Activated naive CD8-positive, alpha-beta T cell treated with anti-CD3 and anti-CD28 coated beads, Interleukin-2, amount 50 U/mL, for 24 hours (primary cell): ENCODE measurements at places on chromosomes 16 and 17.

DNA sequence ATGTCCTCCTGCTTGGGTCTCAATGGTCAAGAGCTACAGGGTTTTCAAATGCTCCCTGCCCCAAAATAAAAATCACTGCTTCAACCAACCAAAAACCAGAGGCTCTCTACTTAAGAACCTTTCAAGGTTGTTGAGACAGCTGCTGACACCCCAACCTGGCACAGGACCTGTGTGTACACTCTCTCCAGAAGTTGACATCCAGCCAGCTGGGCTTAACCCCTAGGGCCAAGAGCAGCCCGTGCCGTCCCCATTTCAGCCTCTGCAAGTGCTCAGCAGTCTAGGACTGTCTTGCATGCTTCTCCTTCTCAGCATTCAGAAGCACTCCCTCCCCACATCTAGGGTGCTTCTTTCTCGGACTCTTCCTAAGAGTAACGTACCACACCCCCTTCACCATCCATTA is 59.0 kb upstream of the TRAP1 start:
- peaks cover 2% of the 10 kb centered on the region for H3K4me1 ChIP-seq
- no peak for DNase-seq
- H3K36me3 ChIP-seq: peaks cover 27% of the 10 kb centered on the region
- H3K27me3 ChIP-seq: no peaks in the 10 kb centered on the region
- H3K4me3 ChIP-seq: no peak overlapping the region

GRCh38 chr16:560701-561412 is 663 bp downstream of the PRR35 start:
- no peak overlapping the region for H3K4me3 ChIP-seq
- H3K27ac ChIP-seq: no peak overlapping the region
- H3K27me3 ChIP-seq: peaks cover 13% of the 10 kb centered on the region

- H3K4me3 ChIP-seq: no peak overlapping the region
- H3K27ac ChIP-seq: no peak overlapping the region
- no peaks in the 10 kb centered on the region for H3K4me1 ChIP-seq
- peaks cover 5% of the 10 kb centered on the region for H3K36me3 ChIP-seq
- no peak for DNase-seq
- H3K27me3 ChIP-seq: peaks cover 12% of the 10 kb centered on the region
Measured at GRCh38 chr17:5809580-5810188, 225.4 kb upstream of the NLRP1 start.

DNA sequence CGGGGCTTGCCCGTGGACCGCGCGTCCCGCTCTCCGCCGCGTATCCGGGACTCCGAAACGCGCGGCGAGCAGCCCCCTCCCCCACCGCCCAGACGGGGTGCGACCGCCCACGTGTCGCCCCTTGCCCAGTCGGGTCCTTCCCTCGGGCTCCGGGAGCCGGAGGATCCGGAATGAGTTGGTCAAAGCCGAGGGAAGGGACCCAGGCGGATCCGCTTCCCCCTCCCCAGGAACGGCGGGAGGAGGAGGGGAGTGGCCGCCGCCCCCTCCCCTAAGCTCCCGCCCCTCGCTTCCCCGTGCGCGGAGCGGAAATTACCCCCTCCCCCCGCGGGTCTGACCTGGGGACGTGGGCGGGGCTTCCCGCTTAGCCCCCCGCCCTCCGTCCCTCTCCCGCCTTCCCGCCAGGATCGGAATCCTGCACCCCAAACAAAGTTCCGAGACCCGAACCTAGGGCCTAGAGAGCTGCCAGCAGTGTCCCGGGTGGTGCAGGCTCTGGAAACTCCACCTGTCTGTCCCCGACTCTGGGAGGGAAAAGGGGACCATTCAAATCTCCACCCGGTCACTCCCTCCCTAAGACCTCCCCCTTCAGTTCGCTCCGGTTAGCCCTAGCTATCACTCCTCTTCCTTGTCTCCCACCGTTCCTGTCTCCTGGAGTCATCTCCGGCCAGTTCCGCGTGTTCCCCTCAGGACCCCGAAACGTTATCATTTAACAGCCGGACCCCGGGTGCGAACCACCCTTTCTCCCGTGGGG is 1.0 kb upstream of the IGF2BP1 start:
- peaks cover 79% of the 10 kb centered on the region for H3K27me3 ChIP-seq
- DNase-seq: peak; percentile 18
- no peaks in the 10 kb centered on the region for H3K36me3 ChIP-seq

DNA sequence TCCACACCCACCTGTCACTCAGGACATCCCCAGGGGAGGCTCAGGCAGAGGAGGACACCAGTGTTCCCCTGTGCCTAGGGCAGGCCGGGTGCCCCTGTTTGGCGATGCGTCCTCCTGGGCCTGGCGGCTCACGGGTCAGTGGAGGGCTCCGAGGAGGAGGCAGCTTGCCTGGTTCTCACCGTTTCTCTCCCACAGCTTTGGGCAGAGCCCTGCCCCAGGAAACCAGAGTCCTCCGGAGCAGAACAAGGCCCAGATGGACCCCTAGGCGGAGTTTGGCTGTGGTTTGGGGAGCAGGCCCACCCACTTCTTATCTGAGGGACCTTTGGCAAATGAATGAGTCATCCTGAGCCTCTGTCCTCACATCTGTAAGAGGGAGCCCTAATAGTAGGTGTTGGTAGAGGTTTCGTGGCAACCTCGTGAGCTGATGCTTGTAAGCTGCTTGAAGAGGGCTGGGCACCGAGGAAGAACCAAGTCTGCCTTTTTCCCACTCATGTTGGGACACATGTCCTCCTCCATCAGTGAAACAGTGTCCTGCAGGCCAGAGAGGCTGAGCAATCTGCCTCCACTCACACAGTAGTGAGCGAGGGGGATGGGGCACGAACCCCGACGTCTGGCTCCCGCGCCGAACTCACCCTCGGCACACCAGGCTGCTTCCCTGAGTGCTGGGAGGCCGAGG is 247.0 kb upstream of the CIBAR2 start:
- H3K36me3 ChIP-seq: no peaks in the 10 kb centered on the region
- H3K27ac ChIP-seq: no peak overlapping the region
- no peak for DNase-seq
- no peak overlapping the region for H3K4me3 ChIP-seq
- H3K27me3 ChIP-seq: peaks cover 6% of the 10 kb centered on the region

- no peak overlapping the region for H3K4me3 ChIP-seq
- no peaks in the 10 kb centered on the region for H3K4me1 ChIP-seq
- peaks cover 5% of the 10 kb centered on the region for H3K27me3 ChIP-seq
- H3K27ac ChIP-seq: no peak overlapping the region
- H3K36me3 ChIP-seq: no peaks in the 10 kb centered on the region
Measured at GRCh38 chr16:55871411-55872038, 3.6 kb downstream of the CES5A start.

DNA sequence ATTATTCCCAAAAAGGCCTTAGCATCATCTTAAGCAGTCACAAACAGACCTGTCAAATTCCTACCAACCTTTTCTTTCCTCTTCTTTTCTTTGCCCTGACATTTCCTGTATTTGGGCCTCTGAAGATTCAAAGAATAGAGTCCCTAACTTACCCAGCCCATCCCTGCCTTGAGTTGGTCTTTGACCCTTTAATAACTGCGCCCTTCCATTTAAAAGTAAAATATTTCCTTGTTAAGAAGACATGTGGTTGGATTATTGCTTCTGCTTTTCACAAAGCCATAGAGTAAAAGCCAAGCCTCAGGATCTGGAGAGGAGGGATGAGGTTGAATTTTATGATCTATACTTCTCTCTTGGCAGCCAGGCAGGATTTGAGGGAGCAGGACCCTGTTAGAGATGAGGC is 13.2 kb upstream of the CCL23 start:
- H3K4me1 ChIP-seq: peaks cover 6% of the 10 kb centered on the region
- H3K27me3 ChIP-seq: peaks cover 27% of the 10 kb centered on the region
- no peak overlapping the region for H3K4me3 ChIP-seq
- DNase-seq: no peak
- H3K36me3 ChIP-seq: no peaks in the 10 kb centered on the region
